Kidney (tissue), 22 donors: ENCODE measurements at places on chromosomes 3 and 15. TPM values are rescaled to one million over a fixed set of nuclear protein-coding genes. Genes with fewer than 3 reads are reported as not detected.

GRCh38 chr3:193711523-193711963 is 118.5 kb downstream of the OPA1 start:
- no peak for DNase-seq

DNA sequence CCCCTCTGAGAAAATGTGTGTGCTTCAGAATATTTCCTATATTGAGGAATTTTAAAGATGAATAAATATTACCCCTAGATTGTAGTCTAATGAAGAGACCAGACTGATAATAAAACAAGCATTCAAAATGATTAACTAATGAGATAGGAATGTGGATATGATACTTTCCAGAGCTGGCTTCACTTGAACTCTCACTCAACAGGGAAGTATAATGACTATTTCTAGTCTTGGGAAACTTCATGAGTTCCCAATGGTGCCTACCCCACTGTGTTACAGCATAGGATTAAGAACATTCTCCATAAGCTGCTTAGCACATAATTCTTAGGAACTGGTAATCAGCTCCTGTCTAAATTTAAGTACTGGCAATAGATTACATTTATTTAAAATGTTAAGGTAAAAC is 261.5 kb upstream of the ZNF385D start:
- DNase-seq: no peak

GRCh38 chr3:102665183-102665582 is 230.4 kb downstream of the ZPLD1 start:
- DNase-seq: no peak

DNA sequence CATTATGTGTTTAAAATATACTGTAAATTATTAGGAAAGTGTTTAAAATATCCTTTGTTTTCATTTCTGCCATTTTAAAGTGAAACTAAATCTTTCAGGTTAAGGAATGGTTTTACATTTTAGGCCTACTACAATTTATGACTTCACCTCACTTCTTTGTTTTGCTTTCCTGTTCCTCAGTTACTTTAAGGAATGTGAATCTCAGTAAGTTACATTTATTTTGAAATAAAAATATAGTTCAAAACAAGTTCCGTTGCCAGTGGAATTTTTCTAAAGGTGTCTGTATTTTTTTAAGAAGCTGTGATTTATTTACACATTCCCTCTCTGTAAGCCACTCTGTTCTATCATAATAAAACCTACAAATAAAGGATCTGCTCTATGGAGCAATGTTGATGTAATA is 630.9 kb upstream of the AGTR1 start:
- no peak for DNase-seq

DNA sequence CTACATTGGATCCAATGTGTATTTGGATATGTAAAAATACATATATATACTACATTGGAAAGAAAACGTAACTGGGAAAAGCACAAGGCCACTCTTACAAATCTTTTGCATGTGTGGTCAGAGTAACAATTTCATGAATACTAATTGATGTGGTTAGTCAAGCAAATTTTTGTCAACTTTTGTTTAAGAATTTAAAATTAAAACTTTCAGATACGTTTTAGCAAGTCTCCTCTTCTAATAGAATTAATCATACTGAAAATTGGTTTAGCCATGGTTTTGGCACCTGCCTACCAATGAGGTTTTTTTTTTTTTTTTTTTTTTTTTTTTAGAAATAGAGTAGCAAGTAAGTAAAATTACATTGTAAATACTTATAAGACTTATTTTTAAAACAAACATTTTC is 153.0 kb upstream of the CGNL1 start:
- no peak for DNase-seq

DNA sequence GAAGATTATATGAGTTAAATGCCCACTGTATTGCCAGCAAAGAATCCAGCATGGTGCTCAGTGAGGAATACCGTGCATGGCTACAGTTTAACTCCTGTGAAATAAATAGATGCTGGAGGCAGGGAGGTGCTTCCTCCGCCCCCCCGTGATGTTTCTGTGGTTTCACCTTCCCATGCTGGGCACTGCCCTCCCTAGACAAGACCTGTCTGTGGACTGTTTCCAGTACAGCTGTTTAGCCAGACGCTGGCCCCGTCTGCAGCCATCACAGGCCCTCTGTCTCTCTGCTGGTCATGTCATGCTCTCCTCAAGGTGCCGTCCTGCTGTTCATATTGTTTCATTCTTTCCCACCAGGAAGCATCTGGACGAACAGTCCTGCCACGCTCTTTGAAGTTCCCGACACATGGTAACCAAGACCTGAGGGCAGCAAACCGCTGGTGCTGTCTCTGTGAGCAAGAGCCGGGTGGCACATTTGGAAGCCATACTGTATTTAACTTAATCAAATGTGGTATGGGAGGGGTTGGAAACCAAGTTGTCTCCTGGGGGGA is 31.4 kb downstream of the GOLGA8S start:
- DNase-seq: no peak

GRCh38 chr15:52657338-52657737 is 21.9 kb downstream of the ATOSA start:
- DNase-seq: no peak

GRCh38 chr3:194323785-194324735 is 27.1 kb downstream of the CPN2 start:
- peak; percentile 92 for DNase-seq

GRCh38 chr15:78621810-78622402 is 1.1 kb upstream of the CHRNA3 start:
- no peak for DNase-seq

DNA sequence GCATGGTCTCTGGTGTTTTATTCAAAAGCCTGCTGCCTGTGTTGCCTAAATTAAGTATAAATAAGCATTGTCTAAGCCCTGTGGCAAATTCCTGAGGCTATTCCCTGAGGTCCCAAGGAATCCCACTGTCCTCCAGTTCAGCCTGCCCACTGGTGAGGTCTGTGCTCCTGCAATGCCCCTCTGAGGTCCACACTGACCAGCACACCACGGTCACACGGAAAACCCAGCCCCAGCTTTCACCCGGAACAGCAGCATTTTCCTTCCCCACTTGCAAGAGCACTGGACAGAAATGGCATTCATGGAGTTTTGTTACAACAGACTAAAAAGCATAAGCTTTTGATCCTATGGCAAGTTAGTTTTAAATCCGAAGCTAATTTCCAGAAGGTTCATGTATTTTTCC is 234.0 kb downstream of the KLF13 start:
- DNase-seq: no peak

- no peak for DNase-seq
Measured at GRCh38 chr3:156577736-156578135, 22.8 kb upstream of the SSR3 start.

GRCh38 chr3:183261151-183261724 is 8.2 kb downstream of the B3GNT5 start:
- DNase-seq: no peak

GRCh38 chr3:27081992-27082607 is 287.1 kb downstream of the NEK10 start:
- peak; percentile 30 for DNase-seq

DNA sequence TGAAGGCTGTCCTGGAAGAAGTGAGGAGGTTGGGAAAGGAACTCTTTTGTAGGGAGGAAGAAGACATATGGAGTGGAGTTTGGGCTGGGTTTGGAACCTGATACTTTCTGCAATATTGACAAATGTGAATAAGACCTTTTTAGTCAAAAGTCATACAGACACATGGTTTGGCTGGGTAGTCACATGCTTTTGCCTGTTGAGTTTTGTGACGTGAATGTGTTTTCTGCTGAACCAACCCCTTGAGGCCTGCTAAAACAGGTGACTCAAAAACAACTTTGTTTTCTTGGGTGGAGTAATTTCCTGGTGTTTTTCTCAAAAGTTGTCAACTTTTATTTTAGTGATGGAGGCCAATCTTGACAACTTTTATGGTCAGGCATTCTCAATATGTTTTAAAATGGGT is 39.4 kb upstream of the CCR4 start:
- no peak for DNase-seq

GRCh38 chr15:73862276-73862675 is 11.1 kb upstream of the TBC1D21 start:
- no peak for DNase-seq

- DNase-seq: no peak
Measured at GRCh38 chr3:43255662-43256061, 30.7 kb upstream of the SNRK start.

- no peak for DNase-seq
Measured at GRCh38 chr15:26757141-26757540, 15.7 kb downstream of the GABRB3 start.

GRCh38 chr15:78063217-78063616 is 14.3 kb downstream of the TBC1D2B start:
- no peak for DNase-seq

GRCh38 chr3:152961323-152961722 is 126.4 kb downstream of the P2RY1 start:
- no peak for DNase-seq

GRCh38 chr3:4478261-4478660 is 11.2 kb upstream of the SUMF1 start:
- no peak for DNase-seq

GRCh38 chr3:106877627-106878026 is 499.6 kb upstream of the CCDC54 start:
- DNase-seq: no peak

DNA sequence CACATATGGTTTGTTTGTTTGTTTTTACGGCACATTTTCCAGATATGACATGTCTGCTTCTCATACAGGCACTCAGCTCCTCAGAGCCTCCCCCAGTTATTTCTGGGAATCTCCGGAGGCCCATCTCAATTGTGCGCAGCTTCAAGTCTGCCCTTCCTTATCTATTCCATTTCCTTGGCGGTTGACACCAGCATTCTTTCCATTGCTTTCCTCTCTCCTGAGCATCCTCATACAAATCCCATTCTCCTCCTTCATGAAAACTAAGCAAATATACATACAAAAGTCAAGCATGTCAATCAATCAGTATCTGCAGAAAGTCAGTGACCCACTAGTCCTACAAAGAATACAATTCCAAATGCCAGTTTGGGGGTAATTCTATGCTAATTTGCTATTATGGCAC is 166.7 kb downstream of the SQOR start:
- no peak for DNase-seq

GRCh38 chr15:26066896-26067295 is 203.8 kb upstream of the ATP10A start:
- no peak for DNase-seq

GRCh38 chr3:115217678-115218451 is 70.8 kb upstream of the ZBTB20 start:
- peak; percentile 75 for DNase-seq

DNA sequence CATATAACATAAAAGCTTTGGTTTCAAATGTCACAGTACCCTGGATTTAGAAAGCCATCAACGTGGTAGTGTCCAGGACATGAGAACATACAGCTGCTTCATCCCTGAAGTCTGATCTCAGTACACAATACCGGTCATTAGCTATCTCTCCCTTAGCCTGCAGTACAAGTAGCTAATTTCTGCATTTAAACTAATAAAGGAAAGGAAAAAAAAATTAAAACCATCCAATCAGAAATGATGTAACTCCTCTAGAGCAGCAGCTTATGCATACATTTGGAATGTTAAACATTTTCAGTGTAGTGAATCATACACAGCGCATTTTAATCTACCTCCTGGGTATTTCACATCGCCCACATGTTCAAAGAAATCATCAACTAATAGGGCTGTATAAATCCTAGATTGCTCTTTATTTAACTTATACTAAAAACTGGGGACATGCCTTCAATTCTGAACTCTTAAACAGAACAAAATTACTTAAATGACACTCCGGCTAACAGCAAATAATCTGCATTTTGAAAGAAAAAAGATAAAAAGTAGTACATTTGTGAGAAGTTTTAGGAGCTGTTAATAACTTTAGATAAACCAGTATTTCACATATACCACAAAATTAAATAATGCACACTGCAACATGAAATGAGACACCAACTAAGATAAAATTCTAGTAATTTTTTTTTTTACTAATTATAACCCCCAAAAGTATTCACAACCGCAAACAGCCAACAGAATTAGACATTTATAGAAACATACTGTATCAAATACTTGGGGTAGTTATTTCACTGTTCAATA is 3.7 kb downstream of the IGF2BP2 start:
- peak; percentile 80 for DNase-seq

DNA sequence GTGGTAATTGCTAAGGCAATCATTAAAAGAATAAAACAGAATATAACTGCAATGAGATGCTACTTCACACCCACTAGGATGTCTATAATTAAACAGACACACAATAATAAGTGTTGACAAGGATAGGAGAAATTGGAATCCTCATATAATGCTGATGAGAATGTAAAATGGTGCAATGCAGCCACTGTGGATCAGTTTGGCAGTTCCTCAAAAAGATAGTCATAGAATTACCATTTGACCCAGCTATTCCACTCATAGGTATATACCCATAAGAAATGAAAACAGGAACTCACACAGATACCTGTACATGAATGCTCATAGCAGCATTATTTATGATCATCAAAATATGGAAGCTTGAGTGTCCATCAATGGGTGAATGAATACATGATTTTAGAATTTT is 9.6 kb upstream of the RNF111 start:
- no peak for DNase-seq

GRCh38 chr15:82044373-82045178 is 1.2 kb downstream of the MEX3B start:
- DNase-seq: peak; percentile 85

- no peak for DNase-seq
Measured at GRCh38 chr3:160065786-160066185, 77.2 kb downstream of the IL12A start.

DNA sequence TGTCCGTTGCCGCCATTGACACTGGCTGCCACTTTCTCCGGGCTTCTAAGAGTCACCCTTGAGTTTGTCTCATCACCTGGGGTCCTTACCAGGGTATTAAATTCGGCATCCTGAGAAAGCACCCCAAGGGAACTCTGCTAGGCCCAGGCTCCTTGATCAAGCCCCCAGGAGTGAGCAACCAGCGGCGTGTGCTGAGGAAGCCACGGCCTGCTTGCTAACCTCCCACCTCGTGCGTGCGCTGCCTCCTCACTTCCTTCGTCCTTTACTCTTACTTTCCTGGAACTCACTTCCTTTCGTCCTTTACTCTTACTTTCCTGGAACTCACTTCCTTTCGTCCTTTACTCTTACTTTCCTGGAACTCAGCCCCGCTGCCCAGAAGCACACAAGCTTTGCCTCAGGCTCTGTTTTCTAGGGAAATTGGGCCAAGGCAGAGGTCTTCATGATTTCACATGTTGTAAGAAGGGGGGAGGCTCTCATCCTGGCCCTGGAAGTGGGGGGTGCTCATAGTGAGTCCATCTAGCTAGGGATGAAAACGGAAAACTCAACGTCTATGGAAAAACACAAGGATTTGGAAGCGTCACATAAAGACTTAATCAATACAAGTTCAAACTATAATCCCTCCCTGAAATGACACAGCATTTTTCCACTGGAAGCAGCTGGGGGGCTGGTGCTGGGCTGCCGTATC is 36.7 kb upstream of the BDH1 start:
- DNase-seq: no peak

- DNase-seq: no peak
Measured at GRCh38 chr15:57634290-57634689, 42.6 kb downstream of the MYZAP start.

The GHRL gene
- 1.2 TPM for total RNA-seq

The SNTN gene
- total RNA-seq: not detected

The UCN2 gene
- not detected for total RNA-seq

The BFSP2 gene
- 0.41 TPM for total RNA-seq

The PLSCR4 gene
- total RNA-seq: 33.0 TPM

The PLXNA1 gene
- total RNA-seq: 29.0 TPM

The PEX11A gene
- 7.7 TPM for total RNA-seq

The DPPA2 gene
- 0.19 TPM for total RNA-seq

The GPR27 gene
- 17.9 TPM for total RNA-seq

The RRP9 gene
- total RNA-seq: 18.6 TPM

The PLSCR5 gene
- not detected for total RNA-seq

The RETNLB gene
- total RNA-seq: not detected

The GOLGA8S gene
- total RNA-seq: 0.60 TPM

The PLCH1 gene
- 9.6 TPM for total RNA-seq

The ZNF717 gene
- total RNA-seq: 19.8 TPM
